ENCODE measurements at places on chromosomes 11 and 22. TPM values are rescaled to one million over a fixed set of nuclear protein-coding genes. Genes with fewer than 3 reads are reported as not detected.

Gene CDON
- 3.4 TPM for total RNA-seq

Gene APOL5
- not detected for total RNA-seq

Gene C22orf31
- not detected for total RNA-seq

Gene IL17REL
- not detected for total RNA-seq

- DNase-seq, result no peak
Observed at GRCh38 chr11:46616551-46617133, 385 bp downstream of the HARBI1 start.

DNA sequence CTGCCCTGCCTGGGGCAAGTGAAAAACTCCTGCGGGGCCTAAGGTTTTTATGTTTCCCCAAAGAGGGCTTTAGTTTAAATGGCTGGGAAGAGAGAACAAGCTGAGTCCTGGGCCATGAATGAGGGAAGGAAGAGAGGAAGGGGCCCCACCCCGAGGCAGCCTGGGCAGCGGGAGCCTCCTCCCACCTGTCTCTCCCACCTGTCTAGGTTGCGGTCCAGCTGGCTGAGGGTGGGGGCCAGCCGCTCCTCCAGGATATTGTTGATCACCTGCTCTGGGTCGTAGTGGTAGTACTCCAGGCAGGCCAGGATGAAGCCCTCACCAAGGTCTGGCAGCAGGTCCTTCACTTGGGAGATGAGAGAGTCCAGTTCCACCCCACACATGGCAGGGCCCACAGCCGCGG is 34.6 kb downstream of the UQCR10 start:
- DNase-seq, result no peak

GRCh38 chr22:27073601-27074425 is 416.4 kb downstream of the MIAT start:
- DNase-seq, result no peak

DNA sequence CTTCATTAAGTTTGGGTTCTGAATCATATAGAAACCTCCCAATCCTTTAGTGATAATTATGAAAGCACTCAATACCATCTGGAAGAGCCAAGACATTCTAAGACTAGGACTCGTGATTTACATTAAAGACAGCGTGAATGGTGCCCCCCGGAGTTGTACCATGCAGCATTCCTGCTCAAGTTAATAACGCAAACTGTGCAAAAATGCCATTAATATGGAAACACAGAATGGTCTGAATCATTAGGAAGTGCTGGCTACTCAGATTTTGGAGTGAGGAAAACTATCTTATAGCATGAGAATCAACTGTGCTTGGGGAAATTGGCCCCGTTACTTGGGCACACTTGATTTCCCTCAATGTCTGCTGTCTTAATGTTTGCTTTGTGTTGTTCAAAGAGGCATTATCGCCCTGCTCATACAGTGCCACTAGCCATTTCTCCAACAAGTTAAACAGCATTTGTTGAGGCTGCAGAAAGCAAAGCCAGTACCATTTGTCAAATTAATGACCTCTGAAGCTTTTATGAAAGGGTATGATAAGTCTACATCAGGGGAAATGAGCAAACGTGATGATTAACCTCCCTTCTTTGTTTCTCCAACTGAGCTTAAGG is 18.5 kb upstream of the TPH1 start:
- DNase-seq, result no peak

GRCh38 chr22:27610863-27611786 is 190.4 kb downstream of the MN1 start:
- DNase-seq, result no peak

GRCh38 chr11:121091492-121092152 is 9.4 kb upstream of the TECTA start:
- DNase-seq, result no peak

All from activated naive CD8-positive, alpha-beta T cell treated with anti-CD3 and anti-CD28 coated beads, Interleukin-2, amount 10 ng/mL, durations not matched to agents 7 days and 5 days (primary cell).